Esophagus squamous epithelium (tissue), 5 donors: ENCODE measurements at places on chromosomes 11 and 22. TPM values are rescaled to one million over a fixed set of nuclear protein-coding genes. Genes with fewer than 3 reads are reported as not detected.

The KRTAP5-10 gene
- not detected for total RNA-seq

- no peaks in the 10 kb centered on the region for H3K4me1 ChIP-seq
- H3K27ac ChIP-seq, result no peak overlapping the region
- no peaks in the 10 kb centered on the region for H3K36me3 ChIP-seq
- no peaks in the 10 kb centered on the region for H3K27me3 ChIP-seq
- no peak for DNase-seq
- no peak overlapping the region for H3K4me3 ChIP-seq
Measured at GRCh38 chr22:29487426-29487986, 7.5 kb downstream of the NEFH start.

The TANGO2 gene
- 18.0 TPM for total RNA-seq

The KCNJ5 gene
- not detected for total RNA-seq

- H3K4me1 ChIP-seq, result peaks cover 12% of the 10 kb centered on the region
- H3K36me3 ChIP-seq, result no peaks in the 10 kb centered on the region
- peak overlapping the region; percentile 91 for H3K27ac ChIP-seq
- DNase-seq, result no peak
- no peaks in the 10 kb centered on the region for H3K27me3 ChIP-seq
Measured at GRCh38 chr11:66478729-66479393, 1.4 kb upstream of the DPP3 start.

DNA sequence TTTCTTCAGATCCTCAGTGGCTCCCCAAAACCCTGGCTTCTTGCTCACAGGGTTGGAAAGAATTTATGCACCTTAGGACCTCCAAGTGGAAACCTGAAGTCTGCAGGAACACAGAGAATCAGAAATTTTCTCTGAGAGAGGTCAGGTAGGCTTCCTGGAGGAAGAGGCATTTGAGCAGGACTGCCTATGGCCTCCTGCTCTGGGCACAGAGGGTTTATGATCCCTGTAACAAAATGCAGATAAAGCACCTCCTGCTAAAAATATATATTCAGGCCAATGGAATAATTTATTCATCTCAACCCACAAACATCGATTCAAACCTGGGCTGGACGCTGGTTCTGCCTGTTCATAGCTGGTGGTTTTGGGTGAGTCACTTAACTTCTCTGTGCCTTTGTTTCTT lies 68.1 kb upstream of the FGF3 start:
- H3K4me1 ChIP-seq, result no peaks in the 10 kb centered on the region
- no peak overlapping the region for H3K4me3 ChIP-seq
- H3K27ac ChIP-seq, result no peak overlapping the region
- H3K36me3 ChIP-seq, result no peaks in the 10 kb centered on the region
- no peaks in the 10 kb centered on the region for H3K27me3 ChIP-seq

- no peak overlapping the region for H3K4me3 ChIP-seq
- H3K36me3 ChIP-seq, result no peaks in the 10 kb centered on the region
- DNase-seq, result no peak
- H3K27ac ChIP-seq, result no peak overlapping the region
Measured at GRCh38 chr22:48585916-48586798, 1241.5 kb downstream of the BRD1 start.

- H3K4me1 ChIP-seq, result no peaks in the 10 kb centered on the region
- no peaks in the 10 kb centered on the region for H3K36me3 ChIP-seq
- no peak overlapping the region for H3K4me3 ChIP-seq
- no peak for DNase-seq
Measured at GRCh38 chr11:108239076-108239475, 16.2 kb downstream of the ATM start.

DNA sequence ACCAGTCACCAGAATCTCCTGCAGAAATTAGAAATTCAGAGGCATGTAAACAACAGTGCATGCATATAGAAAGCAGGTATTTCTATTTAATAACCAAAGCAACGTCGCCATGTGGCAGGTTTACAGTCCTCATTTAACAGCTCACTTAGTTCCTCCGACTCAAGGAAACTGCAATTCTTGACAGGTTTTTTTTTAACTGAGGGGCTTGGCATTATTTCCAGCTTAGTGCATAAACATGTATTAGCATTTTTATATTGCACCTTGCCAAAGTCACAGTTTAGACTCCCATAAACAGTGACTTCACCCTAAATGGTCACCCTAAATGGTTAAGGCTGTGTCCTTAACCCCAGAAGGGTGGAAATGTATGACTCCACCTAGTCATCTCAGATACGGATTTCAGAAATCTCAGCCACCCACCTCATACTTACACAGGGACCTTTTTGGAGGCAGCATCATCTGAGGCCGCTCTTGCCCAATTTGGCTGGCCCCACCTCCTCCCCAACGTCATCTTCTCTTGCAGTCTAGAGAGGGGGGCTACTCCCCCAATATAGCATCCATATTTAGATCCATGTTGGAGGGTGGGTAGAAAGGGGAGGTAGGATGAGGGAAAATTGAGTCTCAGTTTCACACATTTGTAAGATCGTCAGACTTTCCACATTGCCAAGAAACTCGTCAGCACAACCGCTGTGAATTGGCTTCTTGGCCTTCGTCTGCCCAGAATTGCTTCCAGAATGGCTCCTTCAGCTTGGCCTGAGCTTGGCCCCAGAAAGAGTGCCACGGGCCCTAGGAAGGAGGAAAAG lies 31.8 kb upstream of the SLC35C1 start:
- no peak overlapping the region for H3K4me3 ChIP-seq
- no peak for DNase-seq
- H3K27me3 ChIP-seq, result peaks cover 10% of the 10 kb centered on the region
- H3K27ac ChIP-seq, result no peak overlapping the region
- no peaks in the 10 kb centered on the region for H3K36me3 ChIP-seq

GRCh38 chr11:10080138-10080537 lies 213.9 kb downstream of the SBF2 start:
- DNase-seq, result no peak
- no peaks in the 10 kb centered on the region for H3K36me3 ChIP-seq
- H3K27ac ChIP-seq, result no peak overlapping the region
- no peaks in the 10 kb centered on the region for H3K4me1 ChIP-seq
- no peaks in the 10 kb centered on the region for H3K27me3 ChIP-seq

The LRRC56 gene
- 2.3 TPM for total RNA-seq

DNA sequence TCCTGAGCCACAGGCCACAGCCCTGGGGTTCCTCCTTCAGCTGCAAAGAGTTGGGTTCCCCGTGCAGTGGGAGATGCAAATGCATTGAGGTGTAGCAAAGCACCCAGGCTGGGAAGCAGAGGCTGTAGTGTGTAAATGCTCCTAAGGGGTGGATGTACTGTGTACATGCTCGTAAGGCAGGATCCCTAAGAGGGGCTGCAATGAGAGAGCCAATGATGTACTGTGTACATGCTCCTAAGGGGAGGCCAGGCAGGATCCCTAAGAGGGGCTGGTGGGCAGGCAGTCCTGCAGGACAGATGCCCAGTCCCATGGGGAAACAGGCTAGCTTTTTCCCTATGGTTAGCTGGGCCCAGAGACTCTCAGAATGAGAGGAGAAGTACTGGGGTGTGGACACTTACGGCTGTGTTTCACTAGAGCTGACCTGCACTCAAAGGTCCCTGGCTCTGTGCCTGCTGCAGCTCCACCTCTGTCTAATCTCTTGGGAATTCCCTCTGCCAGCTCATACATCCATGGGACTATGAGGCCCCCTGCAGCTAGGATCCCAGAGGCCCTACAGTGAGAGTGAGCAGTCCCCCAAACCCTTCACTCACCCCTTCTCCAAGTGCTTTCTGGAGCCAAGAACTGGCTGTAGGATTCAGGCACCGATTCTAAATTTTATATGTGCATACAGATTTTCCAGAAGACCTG lies 261.9 kb upstream of the LUZP2 start:
- H3K27ac ChIP-seq, result no peak overlapping the region
- no peaks in the 10 kb centered on the region for H3K4me1 ChIP-seq
- H3K27me3 ChIP-seq, result no peaks in the 10 kb centered on the region
- no peaks in the 10 kb centered on the region for H3K36me3 ChIP-seq

The RFPL2 gene
- not detected for total RNA-seq

The DGCR6 gene
- total RNA-seq, result 3.1 TPM

GRCh38 chr11:73980001-73980961 lies 2.4 kb downstream of the UCP2 start:
- peak; percentile 24 for DNase-seq
- H3K4me3 ChIP-seq, result peak overlapping the region; percentile 54
- H3K4me1 ChIP-seq, result peaks cover 68% of the 10 kb centered on the region
- H3K36me3 ChIP-seq, result no peaks in the 10 kb centered on the region
- H3K27me3 ChIP-seq, result no peaks in the 10 kb centered on the region
- H3K27ac ChIP-seq, result peak overlapping the region; percentile 78

DNA sequence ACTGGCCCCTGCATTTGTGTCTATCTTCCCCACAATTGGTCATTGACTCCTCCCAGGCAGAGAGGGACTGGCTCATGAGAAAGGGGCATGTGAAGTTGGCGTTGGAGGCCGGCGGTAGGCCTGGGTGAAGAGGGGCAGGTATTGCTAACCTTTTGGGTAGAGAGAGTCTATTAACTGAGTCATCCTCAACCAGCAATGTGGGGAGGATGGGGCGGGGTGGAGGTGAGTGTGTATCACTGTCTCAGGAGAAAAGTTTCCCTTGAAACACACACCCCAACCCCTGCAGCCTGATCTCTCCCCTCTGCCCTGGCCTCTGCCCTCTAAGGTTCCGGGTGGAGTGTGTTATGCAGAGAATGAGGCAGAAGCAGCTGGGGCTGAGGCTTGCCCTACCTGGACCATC lies 60.1 kb upstream of the PHF21B start:
- no peak for DNase-seq
- no peaks in the 10 kb centered on the region for H3K36me3 ChIP-seq
- no peak overlapping the region for H3K4me3 ChIP-seq
- H3K27me3 ChIP-seq, result peaks cover 66% of the 10 kb centered on the region
- H3K27ac ChIP-seq, result no peak overlapping the region
- H3K4me1 ChIP-seq, result peaks cover 17% of the 10 kb centered on the region

The NNMT gene
- total RNA-seq, result 94.0 TPM

- no peaks in the 10 kb centered on the region for H3K27me3 ChIP-seq
- peaks cover 52% of the 10 kb centered on the region for H3K4me1 ChIP-seq
- H3K4me3 ChIP-seq, result no peak overlapping the region
- no peak overlapping the region for H3K27ac ChIP-seq
- no peak for DNase-seq
Measured at GRCh38 chr22:45915151-45915550, 61.8 kb downstream of the WNT7B start.

- H3K36me3 ChIP-seq, result no peaks in the 10 kb centered on the region
- H3K27me3 ChIP-seq, result no peaks in the 10 kb centered on the region
- H3K4me3 ChIP-seq, result no peak overlapping the region
- no peak overlapping the region for H3K27ac ChIP-seq
Measured at GRCh38 chr11:56799691-56800210, 51.3 kb upstream of the OR9G4 start.

The MS4A3 gene
- total RNA-seq, result not detected

DNA sequence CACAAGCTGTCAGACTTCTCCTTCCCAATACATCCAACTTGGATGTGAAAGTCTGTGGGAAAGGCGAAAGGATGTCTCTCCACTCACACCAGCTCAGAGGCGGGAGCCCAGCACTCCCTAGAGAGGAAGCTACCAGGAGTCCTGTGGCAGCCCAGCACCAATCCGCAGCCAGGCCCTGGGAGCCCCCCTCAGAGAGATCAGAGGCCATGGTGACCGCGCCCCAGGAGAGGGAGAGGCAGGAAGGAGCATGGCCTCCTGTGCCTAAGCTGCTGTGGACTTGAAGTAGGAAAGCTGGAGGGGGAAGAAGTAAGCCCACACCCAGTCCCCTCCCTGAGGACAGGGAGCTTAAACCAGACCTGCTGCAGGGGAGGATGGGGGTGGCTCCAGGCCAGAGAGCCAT lies 24.4 kb upstream of the IGSF9B start:
- H3K4me1 ChIP-seq, result no peaks in the 10 kb centered on the region
- DNase-seq, result no peak
- H3K36me3 ChIP-seq, result no peaks in the 10 kb centered on the region
- H3K27me3 ChIP-seq, result no peaks in the 10 kb centered on the region

The INS gene
- not detected for total RNA-seq

DNA sequence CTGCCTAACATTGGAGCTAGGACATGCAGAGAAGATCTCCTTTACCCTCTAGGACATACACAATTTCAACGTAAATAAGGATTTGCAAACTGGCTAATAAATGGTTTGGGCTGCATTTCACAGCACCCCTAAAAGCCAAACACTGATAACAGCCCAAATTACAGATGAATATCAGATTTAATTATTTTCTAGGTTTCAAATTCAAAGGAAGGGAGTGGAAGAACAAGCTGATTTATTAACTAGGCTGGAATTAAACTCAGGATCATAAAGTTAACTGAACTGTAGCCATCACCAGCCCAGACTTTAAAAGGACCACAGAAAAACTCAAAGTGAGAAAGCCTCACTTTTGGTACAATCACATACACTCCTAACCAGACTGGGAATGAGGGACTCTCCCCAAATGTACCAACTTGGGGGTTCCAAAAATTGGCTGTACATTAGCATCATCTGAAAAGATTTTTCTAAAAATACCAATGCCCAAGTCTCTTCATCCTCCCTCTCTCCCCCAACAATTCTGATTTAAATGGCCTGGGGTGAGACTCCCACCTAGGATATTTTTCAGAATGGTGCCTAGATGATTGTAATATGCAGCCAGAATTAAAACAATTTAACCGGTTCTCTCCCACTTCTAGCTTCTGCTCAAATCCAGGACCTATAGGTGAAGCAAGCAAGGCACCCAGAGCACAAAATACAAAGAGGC lies 43.5 kb downstream of the SYTL2 start:
- no peak overlapping the region for H3K27ac ChIP-seq
- no peak overlapping the region for H3K4me3 ChIP-seq
- no peaks in the 10 kb centered on the region for H3K27me3 ChIP-seq
- H3K36me3 ChIP-seq, result no peaks in the 10 kb centered on the region

The RAPSN gene
- not detected for total RNA-seq

The CYTH4 gene
- total RNA-seq, result 1.9 TPM

DNA sequence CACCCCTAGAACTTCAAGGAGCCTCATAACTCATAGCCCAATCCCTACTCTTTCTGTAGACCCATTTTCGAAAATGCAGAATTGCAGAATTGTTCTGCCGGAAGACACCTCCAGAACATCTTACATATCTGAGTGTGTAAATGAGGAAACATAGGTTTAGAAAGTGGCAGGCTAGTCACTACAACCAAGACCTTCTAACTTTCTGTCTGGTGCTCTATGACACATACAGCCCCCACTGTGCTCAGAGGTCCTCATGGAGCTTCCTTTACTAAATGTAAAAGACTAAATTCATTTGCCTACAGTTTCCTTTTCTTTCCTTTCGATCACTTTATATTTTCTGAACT lies 132.1 kb upstream of the DDI1 start:
- H3K4me1 ChIP-seq, result no peaks in the 10 kb centered on the region
- DNase-seq, result no peak
- no peaks in the 10 kb centered on the region for H3K27me3 ChIP-seq
- no peak overlapping the region for H3K4me3 ChIP-seq
- no peak overlapping the region for H3K27ac ChIP-seq

GRCh38 chr11:72585762-72586311 lies 88.4 kb downstream of the PDE2A start:
- H3K27ac ChIP-seq, result no peak overlapping the region
- peaks cover 10% of the 10 kb centered on the region for H3K4me1 ChIP-seq
- DNase-seq, result no peak

DNA sequence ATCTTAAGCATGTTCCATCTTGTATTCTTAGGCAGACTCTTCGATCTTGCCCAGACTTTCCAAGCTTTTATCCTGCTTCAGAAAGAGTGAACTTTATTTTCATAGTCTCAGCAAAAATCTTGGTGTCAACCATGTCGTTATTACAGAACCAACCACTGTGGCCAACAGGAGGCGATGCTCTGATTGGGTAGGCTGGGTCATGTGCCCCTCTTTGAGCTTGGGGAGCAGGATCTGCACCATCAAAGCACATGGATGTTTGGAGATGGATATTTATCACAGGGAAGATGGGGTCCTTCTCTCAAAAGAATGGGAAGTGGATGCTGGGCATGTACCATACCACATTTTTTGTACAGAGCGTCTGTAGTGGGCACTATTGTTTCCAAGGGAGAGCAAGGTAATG lies 197.4 kb downstream of the MYO18B start:
- H3K36me3 ChIP-seq, result no peaks in the 10 kb centered on the region
- no peak for DNase-seq
- no peaks in the 10 kb centered on the region for H3K27me3 ChIP-seq

The OR56A1 gene
- total RNA-seq, result not detected

The TTC36 gene
- 0.47 TPM for total RNA-seq
